MCF 10A (cell line): ENCODE measurements at places on chromosomes 2 and 18.

DNA sequence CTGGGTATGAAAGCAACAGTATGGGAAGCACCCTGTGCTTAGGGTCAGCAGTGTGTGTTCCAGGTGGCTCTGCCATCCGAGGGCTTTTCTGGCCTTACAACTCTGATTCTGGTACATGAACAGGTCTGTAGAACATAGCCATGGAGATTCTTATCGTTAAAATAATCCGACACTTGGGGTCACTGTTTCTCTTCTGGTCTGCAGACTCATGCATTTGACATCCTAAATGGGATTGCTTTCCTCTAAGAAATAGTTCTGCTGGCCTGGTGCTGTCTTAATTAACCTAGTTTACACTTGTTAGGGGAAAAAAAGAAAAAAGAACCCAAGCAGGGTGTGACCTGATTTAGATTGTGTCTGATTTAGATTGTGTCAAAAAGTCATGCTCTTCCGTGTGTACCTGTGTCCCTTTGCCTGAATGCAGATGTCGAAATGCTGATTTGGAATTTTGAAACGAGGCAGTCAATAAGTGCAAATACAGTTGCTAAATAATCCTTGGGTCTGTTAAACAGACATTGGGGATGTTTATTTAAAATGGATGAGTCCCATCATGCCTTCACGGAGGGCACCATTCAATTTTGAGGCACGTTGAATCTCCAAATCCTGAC is 59.6 kb downstream of the TRPM8 start:
- DNase-seq: peak; percentile 75

- peak; percentile 30 for DNase-seq
Measured at GRCh38 chr18:56124186-56124585, 514.2 kb downstream of the TXNL1 start.

DNA sequence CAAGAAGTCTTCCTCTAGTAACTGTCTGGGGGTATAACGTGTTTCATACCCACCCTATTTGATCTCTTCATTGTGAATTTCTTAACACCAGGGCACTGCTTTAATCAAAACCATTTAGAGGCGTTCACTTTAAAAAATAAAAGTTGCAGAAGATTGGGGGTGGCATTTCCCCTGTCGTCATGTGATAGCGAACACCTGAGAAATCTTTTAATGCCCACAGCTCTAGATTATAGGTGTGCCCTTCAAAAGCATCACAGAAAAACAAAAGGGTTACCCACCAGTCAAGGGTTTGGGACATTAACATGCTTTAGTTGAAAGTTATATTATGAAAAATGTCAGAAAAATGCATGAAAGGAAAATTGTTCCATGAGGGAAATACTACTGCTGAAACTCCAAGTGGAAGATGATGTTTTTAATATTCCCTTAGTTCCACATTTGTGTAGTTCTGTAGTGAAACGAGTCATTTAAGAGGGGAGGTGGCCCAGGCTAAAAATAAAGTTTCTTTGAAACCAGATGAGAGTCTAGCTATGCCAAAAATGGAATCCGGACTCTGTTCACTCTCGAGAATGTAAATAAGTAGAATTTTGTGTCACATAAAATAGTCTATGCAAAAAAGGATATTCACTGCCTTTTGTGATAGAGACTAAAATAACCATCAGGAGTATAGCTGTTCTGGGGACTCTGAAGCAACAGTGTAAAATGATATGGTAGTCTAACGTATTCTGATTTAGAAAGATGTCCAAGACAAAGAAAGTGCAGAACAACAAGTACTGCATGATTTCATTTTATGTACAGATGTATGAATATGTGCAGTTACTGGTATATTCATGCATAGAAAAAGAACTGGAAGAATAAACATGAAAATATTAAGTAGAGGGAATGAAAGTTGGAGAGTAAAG is 95.3 kb downstream of the TMEM247 start:
- no peak for DNase-seq

DNA sequence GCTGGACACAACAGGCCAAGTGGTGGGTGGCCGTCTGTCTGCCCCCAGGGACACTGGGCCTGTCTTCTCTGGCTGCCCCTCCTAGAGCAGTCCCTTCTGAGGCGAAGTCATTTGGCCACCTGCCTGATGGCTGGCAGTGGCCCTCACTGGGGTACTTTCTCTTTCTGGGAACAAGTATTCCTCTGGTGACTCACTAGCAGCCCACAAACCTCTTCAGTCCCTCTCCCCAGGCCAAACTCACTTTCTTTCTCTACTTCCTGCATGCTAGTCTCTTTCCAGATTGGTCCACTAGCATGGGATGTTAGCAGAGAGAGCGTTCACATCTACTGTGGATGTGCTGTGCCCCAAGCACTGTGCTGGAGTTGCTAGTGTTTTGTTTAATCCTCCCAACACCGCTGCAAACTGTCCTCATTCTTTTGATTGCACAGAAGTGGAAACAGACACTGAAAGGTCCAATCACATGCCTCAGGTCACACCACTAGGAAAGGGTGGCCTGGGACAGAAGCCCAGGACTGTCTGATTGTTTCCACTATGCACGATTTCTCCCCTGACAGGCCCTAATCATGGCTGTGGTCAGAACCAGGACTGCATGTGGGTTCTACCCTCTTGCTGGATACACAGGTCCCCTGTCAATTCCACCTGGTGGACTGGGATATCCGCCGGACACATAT is 5.2 kb downstream of the DYSF start:
- peak; percentile 44 for DNase-seq

- DNase-seq: no peak
Measured at GRCh38 chr18:44507729-44508325, 172.9 kb upstream of the SETBP1 start.

- DNase-seq: no peak
Measured at GRCh38 chr2:109497463-109497862, 116.3 kb downstream of the SEPTIN10 start.

- no peak for DNase-seq
Measured at GRCh38 chr2:150589681-150590080, 102.2 kb upstream of the RND3 start.

DNA sequence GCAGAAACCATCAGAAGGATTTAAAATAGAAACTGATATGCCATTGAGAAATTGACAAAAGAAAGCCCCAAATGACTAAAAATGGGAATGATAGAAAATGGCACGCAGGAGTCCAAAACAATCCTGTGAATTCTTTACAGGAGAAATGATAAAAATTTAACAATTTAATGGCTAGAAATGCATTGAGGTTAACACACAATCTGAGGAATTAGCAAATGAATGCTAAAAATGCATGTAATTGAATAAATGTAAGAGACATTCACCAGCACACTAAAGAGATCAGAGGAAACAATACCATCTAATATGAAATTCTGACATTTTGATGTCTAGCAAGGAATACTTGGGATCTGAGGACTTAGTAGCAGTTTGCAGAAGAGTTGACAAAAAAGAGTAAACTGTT is 37.0 kb downstream of the MARCHF4 start:
- DNase-seq: no peak

GRCh38 chr2:205686056-205686782 is 3.9 kb downstream of the NRP2 start:
- DNase-seq: no peak

GRCh38 chr2:102480285-102481195 is 7.5 kb downstream of the SLC9A4 start:
- peak; percentile 29 for DNase-seq

DNA sequence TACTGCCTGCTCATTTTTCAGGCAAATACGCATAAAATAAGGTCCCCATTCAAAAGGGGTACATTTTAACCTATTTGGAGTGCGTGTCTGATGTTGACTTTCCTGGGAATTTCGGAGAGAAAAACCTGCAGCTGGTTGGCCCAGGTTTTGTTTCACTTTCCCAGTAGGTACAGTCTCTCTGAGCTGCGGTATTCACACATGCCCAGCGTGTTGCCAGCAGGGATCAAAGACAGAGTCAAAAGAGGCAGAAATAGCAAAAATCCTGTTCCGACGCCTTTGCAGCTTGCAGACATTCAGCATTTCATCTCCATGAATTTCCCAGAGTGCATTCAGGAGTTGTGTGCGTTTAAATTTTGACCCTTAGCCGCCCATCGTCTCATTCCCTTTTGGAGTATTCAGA is 855.4 kb upstream of the CELF4 start:
- no peak for DNase-seq

- peak; percentile 99 for DNase-seq
Measured at GRCh38 chr2:172442072-172442895, 14.9 kb downstream of the ITGA6 start.

- no peak for DNase-seq
Measured at GRCh38 chr2:71852141-71852711, 295.4 kb downstream of the CYP26B1 start.

GRCh38 chr2:4992226-4992625 is 700.0 kb upstream of the SOX11 start:
- DNase-seq: peak; percentile 27

DNA sequence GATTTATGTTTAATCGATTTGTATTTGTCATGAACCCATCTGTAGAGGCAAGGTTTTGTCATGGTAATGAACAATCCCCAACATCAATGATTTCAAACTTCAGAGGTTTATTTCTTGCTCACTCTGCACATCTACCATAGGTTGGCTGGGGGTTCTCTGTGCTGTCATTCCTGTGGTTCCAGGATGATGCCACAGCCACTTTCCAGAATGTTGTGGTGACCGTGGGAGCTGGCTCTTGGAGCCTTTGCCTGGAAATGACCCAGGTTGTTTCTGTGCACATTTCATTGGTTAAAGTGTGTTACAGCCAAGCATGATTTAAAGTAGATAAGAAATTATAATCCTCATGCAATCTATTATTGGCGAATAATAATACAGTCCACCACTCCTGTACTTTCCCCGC is 28.2 kb upstream of the EPAS1 start:
- no peak for DNase-seq

DNA sequence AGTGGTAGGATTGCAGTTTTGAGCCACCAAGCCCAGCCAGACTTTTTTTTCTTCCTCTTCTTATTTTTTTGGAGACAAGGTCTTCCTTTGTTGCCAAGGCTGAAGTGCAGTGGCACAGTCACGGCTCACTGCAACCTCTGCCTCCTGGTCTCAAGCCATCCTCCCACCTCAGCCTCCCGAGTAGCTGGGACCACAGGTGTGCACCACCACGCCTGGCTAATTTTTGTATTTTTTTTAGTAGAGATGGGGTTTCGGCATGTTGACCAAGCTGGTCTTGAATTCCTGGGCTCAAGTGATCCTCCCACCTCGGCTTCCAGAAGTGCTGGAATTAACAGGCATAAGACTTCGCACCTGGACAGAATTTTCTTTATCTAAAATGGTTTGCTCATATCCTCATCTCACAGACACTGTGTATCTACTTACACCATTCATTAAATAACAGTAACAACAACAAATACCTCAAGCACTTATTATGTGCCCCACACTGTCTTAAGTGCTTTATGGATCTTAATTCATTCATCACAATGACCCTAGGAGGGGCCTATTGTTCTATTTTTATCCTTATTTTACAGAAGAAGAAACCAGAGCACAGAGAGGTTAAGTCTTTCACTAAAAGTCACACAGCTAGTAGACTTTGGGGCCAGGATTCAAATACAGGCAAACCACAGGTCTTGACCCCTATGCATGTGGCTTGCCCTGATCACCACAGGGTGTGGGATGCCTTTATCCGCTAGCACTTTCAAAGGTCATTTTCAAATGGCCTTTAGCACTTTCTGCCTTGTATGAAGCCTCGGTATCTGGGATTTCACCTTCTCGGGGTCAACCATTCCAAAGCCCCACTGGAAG is 39.6 kb downstream of the MYCN start:
- no peak for DNase-seq

- no peak for DNase-seq
Measured at GRCh38 chr2:62396880-62397279, 109.1 kb downstream of the TMEM17 start.

DNA sequence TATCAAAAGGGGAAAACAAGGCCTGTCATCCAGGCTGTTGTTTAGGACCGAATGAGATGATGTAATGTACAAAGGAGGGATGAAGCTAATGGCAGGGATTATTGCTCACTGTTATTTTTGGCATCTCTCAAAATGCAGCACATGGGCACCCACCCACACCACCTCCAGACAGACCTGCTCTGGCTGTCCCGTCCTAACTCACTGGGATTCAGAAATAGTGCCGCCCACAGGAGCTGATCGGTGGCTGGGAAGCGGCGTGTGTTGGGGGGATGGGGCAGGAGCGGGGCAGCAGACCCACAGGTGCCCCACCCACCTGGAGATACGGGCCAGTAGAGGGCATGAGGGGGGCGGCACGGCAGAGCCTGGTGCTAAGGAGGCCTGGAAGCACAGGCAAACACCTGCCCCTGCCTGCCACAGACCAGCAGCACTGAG is 52.2 kb downstream of the CRACDL start:
- DNase-seq: peak; percentile 68

DNA sequence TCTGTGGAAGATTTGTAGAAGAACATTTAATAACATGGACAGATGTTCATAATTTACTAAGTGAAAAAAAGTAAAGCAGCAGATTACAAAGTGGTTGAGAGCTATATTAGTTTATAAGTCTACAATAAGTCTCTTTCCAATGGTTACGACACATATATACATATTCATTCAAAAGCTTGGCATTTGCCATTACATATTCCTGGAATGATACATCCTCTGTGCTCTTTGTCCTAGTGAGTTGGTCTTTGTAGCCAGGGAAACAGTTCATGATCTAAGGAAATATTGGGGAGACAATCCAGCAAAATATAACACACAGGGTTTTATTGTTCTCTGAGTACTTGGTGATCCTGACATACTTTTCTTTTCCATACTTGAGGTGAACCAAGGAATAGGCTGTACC is 32.5 kb upstream of the SOS1 start:
- no peak for DNase-seq

- DNase-seq: peak; percentile 54
Measured at GRCh38 chr18:616380-616995, 19.7 kb downstream of the CLUL1 start.

DNA sequence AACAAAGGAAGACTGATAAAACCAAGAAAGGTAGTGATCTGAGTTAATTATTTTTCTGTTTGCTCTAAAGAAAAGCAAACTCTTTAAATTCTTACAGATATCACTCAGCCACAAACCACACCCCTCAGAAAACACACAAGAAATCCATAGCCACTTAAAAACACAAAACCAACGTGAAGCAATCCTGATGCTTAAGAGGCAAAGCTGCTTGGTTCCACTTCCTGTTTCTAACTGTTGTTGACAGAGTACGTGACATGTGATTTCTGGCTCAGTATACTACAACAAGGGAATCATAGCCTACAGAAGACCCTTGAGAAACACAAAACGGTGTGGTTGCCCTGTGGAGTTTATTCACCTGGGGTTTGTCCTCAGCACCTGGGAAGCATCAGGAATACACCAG is 240.9 kb upstream of the APCDD1 start:
- DNase-seq: peak; percentile 21

- DNase-seq: no peak
Measured at GRCh38 chr2:100554798-100555407, 7.9 kb upstream of the PDCL3 start.

DNA sequence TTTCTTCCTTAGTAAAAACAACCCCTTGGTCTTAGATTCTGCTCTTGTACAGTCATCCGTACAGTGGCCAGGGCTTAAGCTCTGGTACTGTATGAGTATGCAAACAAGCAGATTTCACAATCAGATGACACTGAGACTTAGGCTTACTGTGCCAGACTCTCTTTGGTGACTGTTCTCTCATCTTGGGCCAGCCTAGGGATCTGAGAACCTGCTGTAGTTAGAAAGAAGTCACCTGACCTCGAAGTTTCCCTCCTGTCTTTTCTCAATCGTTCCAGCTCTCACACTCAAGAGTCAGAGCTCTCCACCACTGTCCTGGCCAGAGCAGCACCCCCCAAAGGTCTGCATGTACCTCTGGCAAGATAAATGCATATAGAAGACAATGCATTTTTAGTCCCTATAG is 63.2 kb downstream of the ZEB2 start:
- peak; percentile 81 for DNase-seq

- no peak for DNase-seq
Measured at GRCh38 chr2:105721991-105722511, 22.7 kb upstream of the NCK2 start.

- no peak for DNase-seq
Measured at GRCh38 chr2:137190411-137191195, 425.3 kb downstream of the THSD7B start.
